ENCODE measurements at places on chromosomes 11 and 22.

DNA sequence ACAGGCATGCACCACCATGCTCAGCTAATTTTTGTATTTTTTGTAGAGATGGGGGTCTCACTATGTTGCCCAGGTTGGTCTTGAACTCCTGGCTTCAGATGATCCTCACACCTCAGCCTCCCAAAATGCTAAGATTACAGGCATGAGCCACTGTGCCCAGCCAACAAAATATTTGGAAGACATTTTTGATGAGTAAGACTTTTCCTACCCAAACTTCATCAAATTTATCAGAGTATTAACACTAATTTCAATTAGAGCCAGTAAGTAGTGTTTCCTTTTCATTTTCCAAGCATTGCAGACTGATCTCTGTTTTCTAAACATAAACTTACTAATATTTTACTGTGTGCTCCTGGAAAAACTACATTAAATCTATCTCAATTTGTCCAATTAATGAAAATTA, 1.4 kb upstream of the CRTAM start:
- no peak for DNase-seq

- DNase-seq, result no peak
These were observed 83.4 kb upstream of the SHISAL1 start for GRCh38 chr22:44396021-44396726.

DNA sequence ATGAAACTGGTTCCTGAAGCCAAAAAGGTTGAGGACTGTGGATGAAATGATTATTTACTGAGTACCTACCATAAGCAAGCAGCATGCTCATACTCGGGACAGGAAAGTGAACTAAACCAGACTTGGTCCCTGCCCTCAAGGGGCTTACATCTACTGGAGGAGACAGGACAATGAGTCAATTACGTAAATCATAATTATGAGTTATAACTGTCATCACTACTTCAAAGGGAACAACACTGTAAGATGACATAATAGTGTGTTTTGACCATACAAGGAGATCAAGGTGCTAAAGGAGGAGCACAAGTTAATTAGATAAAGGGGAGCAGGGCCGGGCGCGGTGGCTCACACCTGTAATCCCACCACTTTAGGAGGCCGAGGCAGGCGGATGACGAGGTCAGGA, 2.5 kb downstream of the FAM227A start:
- no peak for DNase-seq

- no peak for DNase-seq
These were observed 42.0 kb downstream of the OR4D9 start for GRCh38 chr11:59553323-59553722.

DNA sequence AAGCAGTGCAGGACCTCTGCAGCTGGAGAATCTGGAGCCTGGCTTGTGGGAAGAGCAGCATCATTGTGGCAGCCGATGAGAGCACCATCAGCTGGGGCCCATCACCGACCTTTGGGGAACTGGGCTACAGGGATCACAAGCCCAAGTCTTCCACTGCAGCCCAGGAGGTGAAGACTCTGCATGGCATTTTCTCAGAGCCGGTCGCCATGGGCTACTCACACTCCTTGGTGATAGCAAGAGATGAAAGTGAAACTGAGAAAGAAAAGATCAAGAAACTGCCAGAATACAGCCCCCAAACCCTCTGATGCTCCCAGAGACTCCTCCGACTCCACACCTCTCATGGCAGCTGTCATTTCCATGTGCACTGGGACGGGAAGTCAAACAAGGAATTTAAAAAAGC, 35.6 kb downstream of the ASRGL1 start:
- DNase-seq, result no peak

- DNase-seq, result no peak
These were observed 200.5 kb upstream of the LRRC4C start for GRCh38 chr11:41659985-41660384.

GRCh38 chr22:20159076-20159475, 8.2 kb upstream of the CCDC188 start:
- no peak for DNase-seq

All from activated T-helper 1 cell treated with Interleukin-2 at 50 U/mL for 16 hours (primary cell).